ENCODE measurements at places on chromosomes 13 and 19.

- peak; percentile 8 for DNase-seq
Observed at GRCh38 chr13:44989941-44990340, 603 bp downstream of the GPALPP1 start.

DNA sequence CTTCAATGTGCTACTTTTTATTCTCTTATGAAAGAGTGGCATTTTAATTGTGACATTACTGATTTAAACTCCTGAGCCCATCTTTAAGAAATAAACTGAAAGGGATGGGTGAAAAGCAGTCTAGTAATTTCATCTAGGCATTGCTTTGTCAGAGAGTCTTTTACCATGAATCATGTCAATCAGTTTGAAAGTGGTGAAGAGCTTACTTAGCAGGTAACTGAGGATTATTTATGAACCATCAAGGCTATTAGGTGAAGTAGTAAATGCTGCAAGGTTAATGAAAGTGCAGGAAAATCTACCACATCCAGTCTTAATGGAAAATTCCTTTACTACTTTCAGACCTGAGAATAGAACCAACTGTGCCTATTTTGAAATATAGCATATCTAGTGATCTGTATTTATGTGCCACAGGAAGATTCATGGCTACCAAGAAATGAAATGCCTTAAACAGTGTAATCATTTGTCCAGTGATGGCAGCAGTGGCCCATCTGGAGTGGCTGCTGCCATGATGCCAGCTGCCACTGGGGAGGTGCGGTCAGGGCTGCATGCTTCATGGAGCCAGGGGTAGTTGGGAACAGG is 368.9 kb downstream of the SLITRK6 start:
- DNase-seq = no peak

DNA sequence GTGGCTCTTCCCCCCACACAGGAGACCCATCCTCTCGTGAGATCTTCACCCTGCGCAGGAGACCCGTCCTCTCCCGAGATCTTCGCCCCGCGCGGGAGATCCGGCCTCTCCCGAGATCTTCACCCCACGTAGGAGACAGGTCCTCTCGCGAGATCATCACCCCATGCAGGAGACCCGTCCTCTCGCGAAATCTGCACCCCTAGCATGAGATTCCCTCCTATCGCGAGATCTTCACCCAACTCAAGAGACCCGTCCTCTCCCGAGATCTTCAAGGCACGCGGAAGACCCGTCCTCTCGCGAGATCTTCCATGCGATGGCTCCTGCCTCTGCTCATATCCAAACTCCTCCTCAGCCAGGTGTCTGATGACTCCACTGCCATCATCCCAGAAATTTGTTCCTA is 24.3 kb downstream of the LAIR2 start:
- DNase-seq = no peak

DNA sequence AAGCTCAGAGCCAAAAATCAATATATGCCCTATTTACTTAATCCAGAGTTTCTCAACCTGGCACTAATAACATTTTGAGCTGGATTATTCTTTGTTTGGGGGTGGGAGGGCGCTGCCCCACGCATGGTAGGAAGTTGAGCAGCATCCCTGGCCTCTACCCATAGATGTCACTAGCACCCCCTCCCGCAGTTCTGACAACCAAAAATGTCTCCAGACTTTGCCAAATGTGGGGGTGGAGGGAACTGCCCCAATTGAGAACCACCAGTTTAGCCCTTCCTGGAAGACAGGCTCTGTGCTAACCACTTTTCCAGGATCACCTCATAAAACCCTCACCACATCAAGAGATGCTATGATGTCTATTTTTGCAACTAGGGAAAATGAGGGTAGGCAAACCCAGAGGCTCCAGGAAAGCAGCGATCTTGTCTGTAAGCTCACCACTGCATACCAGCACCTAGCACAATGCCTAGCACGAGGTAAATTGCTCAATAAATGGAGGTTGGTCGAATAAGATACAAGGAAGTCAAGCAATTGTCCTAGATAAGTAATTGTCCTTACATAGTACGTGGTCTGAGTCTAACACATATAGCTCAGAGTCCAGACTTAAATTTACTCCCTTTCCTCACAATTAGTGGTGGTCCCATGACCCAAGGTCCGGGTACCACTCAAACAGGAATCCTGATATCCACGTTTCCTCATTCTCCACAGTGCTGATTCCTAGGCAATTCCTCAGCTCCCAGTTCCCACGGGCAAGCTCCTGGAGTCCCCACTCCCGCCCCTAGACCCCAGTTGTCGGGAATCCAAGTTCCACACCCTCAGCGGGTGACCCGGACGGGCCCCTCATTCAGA is 892 bp downstream of the TRIR start:
- DNase-seq = peak; percentile 68

GRCh38 chr13:23901365-23901764 is 4.1 kb upstream of the C1QTNF9B start:
- peak; percentile 43 for DNase-seq

GRCh38 chr19:14542711-14543328 is 13.4 kb downstream of the TECR start:
- DNase-seq = no peak

Data from hepatic stellate cell (primary cell).